ENCODE measurements at places on chromosomes 11 and 22. TPM values are rescaled to one million over a fixed set of nuclear protein-coding genes. Genes with fewer than 3 reads are reported as not detected.

RPL3 gene
- total RNA-seq, result 3,454 TPM

OR2AT4 gene
- not detected for total RNA-seq

HBG2 gene
- 0.32 TPM for total RNA-seq

RIBC2 gene
- 0.32 TPM for total RNA-seq

FZD4 gene
- total RNA-seq, result 33.6 TPM

SSTR3 gene
- 0.16 TPM for total RNA-seq

SERPING1 gene
- total RNA-seq, result 5.5 TPM

GLYATL2 gene
- total RNA-seq, result 0.77 TPM

APOBEC3A gene
- total RNA-seq, result not detected

VPREB1 gene
- not detected for total RNA-seq

NFAM1 gene
- total RNA-seq, result not detected
